ENCODE measurements at places on chromosomes 3 and 15.
A peak's percentile ranks its signal among the peaks of the same experiment; 100 is the strongest.

DNA sequence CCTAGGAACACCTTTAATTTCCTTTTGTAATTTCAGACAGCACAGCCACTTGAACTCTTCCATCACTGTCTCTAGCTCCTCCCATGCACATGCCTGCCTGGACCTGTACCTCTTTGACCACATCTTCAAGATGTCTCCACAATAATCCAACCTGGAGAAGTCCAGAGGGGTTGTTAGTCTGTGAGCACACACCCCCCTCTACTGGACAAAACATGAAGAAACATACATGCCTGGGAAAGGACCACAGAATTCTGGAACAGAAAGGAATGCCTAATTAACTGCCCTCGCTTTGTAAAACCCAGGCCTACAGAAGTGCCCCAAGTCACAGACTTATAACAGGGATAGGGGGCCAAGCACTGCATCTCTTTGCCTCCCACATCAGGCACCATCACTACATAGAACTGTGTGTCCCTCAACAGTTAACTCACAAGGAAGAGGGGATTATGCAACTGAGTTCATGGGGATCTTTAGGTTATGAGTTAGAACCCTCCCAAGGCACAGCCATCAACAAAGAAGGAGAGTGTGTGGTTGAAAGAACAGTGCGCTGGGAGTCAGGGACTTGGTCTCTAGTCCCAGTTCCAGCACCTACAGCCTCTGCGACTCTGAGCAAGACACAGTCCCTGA lies 61.7 kb downstream of the FMN1 start:
- DNase-seq = peak; percentile 80

- DNase-seq = peak; percentile 84
Observed at GRCh38 chr15:35383506-35383905, 162.5 kb downstream of the DPH6 start.

GRCh38 chr15:62622775-62623174 lies 419.8 kb upstream of the TPM1 start:
- no peak for DNase-seq

- DNase-seq = no peak
Observed at GRCh38 chr3:62774221-62774620, 101.0 kb downstream of the CADPS start.

DNA sequence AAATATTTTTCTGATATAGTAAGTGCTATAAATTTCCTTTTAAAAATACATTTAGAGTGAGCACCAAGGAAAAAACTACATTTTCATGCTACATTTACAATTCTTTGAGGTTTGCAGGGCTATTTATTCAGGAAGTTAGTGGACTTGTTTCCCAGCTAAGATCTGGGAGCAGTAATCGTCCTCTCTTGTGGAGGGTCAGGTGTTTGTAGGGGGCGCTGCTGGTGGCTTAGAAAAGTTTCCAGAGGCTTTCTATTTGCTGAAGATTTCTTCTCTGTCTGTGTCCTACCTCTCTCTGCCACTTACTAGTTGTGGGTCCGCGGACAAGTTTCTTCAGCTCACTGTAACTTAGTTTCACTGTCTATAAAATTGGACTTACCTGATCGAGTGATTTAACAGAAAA lies 163.9 kb downstream of the PEX5L start:
- DNase-seq = no peak

DNA sequence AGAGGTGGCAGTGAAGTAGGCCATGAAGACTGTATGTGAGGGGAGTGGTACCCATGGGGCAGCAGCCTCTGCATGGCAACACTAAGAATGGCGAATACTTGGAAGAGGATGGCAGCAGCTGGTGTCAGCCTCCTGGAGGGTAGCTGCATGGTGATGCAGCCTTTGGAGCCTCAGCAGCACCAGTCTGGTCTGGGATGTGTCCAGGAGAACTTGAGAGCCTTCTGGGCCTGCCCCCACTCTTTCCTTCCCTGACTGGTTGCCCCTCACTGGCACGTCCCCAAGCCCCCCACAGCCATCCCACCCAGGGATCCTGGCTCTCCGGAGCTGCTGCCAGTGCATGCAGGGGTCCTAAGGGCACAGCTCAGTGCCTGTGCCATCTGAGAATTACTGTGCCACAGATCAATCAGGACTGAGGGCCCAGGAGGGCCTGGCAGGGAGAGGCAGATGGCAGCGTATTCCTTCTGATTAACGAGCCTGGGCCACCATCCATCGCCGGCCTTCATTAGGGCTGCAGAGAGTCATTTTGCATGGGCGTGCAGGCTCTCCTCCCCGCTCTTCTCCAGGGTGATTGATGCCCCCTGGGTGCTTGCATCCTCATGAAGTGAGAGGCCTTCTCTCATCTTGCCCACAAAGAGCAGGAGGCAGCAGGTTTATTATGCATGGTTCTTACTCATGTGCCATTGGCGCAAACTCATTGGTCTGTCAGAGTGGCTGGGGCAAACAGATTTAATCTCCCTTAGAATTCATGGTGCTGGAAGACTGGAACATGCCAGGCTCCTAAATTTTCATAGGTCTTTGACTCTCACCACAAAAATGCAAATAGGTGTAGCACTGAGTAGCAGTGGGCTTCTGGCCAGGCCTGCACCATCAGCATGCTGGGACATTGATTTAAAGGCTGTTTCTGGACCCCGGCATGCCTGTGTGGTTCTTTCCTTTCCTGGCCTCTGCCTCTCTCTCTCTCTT lies 116.8 kb downstream of the EPHB1 start:
- peak; percentile 9 for DNase-seq

DNA sequence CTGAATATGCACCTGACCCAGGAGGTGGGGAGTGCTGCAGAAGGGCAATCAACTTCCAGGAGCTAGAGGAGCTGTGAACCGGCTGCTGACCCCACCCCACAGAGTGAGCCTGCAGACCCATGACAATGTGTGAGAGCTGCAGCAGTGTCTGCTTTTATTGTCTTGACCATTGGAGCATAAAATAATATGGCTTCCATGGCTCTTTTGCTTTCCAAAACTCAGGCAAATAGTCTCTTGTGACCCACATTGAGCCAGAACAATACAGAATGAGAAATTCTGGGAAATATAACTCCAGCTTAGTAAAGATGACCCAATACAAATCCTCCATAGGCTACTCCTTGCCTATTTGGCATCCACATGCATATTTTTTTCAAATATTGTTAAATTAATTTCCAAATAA lies 309.6 kb downstream of the PYDC2 start:
- no peak for DNase-seq

- peak; percentile 14 for DNase-seq
Observed at GRCh38 chr3:55721716-55722484, 234.8 kb upstream of the WNT5A start.

DNA sequence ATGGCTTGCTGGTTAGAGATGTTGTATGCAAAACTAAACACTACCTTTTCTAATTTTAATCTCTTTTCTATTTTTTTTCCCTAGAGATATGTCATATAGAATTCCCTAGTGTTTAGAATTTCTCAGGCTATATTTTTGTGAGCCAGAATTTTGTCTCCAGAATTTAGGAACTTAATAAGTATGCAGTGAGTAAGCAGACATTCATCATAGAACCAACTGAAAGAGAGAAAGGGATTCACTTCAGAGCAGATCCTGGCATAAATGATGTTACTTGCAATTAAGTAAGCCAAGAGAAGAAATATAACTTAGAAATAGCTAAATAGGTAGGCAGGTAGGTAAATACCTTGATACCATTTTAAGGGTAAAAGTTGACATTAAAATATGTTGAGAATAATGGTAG lies 288.9 kb downstream of the ZNF385D start:
- no peak for DNase-seq

DNA sequence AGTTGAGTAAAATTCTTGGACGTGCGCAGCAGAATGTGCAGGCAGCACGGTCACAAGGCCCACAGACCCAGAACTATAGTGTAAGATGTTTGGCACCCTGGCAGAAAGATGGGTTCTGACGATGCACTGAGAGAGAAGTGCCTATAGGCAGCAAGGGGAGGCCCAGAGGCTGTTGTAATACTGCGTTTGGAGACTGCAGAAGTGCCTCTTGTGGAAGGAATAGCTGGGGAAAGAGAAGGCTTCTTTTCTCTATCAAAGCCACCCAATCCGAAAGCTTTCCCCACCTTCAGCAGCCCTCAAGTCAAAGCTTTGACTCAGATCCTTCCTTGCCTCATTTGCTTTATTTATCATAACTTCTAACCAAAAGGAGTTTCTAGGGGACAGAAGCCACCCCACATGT lies 5.2 kb upstream of the SIN3A start:
- peak; percentile 4 for DNase-seq

DNA sequence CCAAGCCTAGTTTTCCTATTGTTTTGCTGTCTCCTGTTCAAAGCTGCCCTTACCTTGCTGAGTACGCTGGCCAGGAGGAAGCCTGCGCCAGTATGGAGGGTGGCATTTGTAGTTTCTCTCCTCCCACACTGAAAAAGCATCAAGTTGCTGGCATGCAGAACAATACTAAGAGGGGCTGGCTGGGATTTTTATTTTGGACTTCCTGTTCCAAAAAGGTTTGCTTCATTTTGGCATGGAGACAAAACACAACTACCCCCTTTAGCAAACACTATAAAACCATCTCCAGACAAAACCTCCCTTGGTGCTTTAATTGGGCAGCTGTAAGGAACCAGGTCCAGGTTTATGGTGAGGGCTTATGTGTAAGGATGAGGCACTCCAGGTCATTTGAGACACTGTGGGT lies 457.6 kb downstream of the PDCD6IP start:
- no peak for DNase-seq

DNA sequence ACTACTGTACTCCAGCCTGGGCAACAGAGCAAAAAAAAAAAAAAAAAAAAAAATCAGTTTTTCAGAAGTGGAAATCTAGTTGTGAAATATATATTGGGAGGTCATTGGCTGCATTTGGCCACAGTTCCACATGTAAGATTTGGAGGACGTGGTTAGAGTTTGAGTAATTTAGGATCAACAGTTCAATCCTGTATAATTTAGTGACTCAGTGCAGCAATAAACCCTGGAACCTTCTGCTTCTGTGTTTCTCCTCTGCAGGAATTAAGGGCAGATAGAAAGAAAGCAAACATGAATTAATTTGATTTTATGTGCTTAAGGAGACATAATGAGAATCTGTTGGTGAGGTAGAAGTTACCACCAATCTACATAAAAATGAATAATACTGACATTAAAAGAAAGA lies 347.0 kb downstream of the PTPRG start:
- no peak for DNase-seq

DNA sequence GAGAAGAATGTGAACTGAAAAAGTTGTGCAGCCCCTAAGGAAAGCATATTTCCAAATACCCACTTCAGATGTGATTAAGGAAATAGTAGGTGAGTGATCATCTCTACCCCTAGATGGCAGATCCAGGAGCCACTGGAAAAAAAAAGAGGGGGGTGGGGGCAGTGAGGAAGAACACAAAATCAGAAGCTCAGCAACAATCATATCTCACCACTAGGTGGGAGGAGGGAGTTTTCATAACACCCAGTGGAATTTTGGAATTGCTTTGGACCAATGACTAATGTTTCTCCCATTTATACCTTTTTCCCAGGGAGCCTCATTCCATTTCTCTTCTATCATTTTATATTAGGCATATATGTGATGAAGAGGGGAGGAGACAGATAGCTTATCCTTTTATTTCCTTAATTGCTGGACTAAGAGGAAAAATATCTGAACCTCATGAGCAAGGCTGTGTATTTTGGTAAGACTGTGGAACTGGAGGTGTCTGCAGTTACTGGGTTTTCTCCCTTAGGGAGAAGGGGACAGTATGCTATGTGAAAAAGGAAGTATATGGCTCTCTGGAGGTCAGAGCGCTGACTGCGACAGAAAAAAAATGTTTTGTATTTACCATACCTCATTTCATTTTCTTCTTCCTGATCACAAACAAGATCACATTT lies 363.4 kb downstream of the GAP43 start:
- peak; percentile 69 for DNase-seq

GRCh38 chr3:17039594-17039993 lies 154.8 kb downstream of the PLCL2 start:
- peak; percentile 98 for DNase-seq

DNA sequence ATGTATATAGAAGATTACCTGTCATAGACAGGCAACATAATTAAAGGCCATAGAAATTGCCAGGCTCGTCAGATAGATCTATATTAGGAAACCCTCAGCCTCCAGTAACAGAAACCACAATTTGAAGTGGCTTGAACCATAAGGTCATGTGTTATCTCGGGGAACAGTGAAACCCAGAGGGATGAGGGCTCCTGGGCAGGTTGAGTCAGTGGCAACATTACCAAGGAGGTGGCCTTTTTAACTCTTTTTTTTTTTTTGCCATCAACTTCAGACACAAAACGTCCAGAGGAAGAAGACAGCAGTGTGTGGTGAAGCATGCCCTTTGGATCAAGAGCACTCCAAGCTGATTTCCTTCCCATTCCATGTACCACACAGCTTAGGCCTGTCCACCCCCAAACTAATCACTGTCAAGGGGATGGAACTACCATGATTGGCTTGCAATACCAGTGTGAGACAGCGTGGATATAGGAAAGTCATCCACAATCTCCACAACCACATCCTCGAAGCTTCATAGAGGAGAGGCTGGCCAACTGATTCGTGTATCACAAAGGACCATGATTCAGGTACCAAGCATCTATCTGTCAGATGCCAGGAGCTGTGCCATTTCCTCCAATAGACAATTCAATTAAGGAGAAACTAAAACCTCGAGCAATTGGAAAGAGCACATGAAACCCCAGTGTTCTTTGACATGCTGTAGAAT lies 999 bp upstream of the KIF7 start:
- peak; percentile 66 for DNase-seq

- no peak for DNase-seq
Observed at GRCh38 chr3:127052121-127052561, 69.2 kb downstream of the PLXNA1 start.

- DNase-seq = peak; percentile 27
Observed at GRCh38 chr3:20857636-20858035, 671.6 kb upstream of the SGO1 start.

DNA sequence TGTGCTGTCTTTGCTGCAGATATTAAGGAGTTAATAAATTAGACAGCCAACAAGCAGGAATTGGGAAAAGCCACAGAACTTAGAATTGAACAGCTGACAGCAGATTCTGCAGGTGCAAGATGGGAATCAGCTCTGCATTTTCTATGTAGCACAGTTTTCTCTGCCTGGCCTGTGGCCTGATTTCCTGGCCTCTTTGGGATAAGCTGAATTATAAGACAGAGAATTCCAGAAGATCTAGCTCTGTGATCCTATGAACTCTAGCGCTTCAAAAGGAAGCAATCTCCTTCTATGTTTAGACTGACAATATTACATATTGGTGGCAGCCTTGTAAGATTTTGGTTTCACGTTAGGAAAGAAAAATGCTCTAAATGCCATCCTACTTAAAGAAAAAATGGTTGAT lies 24.0 kb upstream of the SOX2 start:
- no peak for DNase-seq

DNA sequence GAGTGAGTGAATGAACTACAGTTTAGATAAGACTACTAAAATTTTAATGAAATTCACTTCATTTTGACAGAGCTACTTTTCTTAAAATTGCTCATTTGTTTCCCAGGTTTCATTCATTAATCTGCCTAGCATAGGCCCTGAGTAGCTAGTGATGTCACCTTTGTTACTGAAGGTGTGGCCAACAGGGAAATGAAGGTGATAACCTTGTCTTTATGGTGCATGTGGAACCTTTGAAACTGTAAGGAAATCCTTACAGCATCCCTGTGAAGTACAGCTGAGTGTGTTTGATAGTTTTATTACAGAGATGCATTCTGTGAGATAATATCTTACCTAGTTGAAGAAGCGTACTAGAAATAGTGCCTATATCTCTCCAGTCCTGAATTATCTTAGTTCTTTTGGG lies 112.9 kb downstream of the AKAP13 start:
- DNase-seq = no peak

- peak; percentile 83 for DNase-seq
Observed at GRCh38 chr15:52735231-52736089, 54.7 kb downstream of the ONECUT1 start.

Measured in kidney tubule cell (primary cell).